ENCODE measurements at places on chromosomes 7 and 10.
A peak's percentile ranks its signal among the peaks of the same experiment; 100 is the strongest.

DNA sequence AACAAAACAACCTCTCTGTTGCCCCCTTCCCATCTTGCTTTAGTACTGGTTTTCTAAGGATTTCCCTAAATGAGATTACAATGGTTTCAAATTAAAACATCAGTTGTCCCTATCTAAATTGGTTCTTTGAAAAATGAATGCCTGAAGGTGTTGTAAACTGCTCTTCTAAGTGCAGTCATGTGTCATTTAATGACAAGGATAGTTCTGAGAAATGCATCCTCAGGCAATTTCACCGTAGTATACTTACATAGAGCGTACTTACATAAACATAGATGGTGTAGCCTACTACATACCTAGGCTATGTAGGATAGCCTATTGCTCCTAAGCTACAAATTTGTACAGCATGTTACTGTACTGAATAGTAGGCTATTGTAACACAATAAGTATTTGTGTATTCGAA lies 278.1 kb downstream of the MAGI2 start:
- H3K4me3 ChIP-seq, result no peak overlapping the region
- H3K36me3 ChIP-seq, result no peaks in the 10 kb centered on the region
- no peak for DNase-seq
- no peaks in the 10 kb centered on the region for H3K27me3 ChIP-seq

DNA sequence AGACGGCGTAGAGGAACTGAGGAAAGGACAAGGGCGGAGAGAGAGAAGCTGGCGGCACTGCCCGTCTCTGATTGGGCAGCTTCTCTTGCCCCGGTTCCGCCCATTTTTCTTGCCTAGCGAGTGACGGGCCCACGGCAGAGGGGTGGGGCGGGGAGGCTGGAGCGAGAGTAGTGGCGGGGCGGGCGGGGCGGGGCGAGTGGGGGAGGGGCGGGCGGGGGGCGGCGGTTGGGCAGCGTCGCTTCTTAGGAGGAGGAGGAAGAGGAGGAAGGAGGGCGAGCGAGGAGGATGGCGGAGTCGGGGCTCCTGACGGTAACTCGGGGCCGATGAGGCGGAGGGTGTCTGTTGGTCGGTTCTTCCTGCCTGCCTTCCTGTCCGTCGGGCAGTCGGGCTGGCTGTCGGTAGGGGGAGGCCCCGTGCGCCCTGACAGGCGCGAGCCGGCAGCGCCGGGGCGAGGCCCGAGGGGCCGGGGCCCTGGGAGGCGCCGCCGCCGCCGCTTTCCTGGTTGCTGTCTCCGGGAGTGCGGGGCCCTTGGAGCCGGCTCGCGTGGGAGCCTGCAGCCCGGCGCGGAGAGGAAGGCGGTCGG lies at the start of gene SHOC2:
TSS of gene SHOC2 (plus strand) at position 256 of the 583 bp plus-strand sequence. CDS start 44,755 bp downstream, outside the sequence.
- H3K4me3 ChIP-seq, result peak within 1 kb of the TSS; percentile 92
- peaks cover 24% of the 10 kb centered on the region for H3K4me1 ChIP-seq
- peak; percentile 95 for DNase-seq

- no peaks in the 10 kb centered on the region for H3K27me3 ChIP-seq
- no peak overlapping the region for H3K4me3 ChIP-seq
- peaks cover 77% of the 10 kb centered on the region for H3K4me1 ChIP-seq
These were observed 21.5 kb upstream of the AKR1C1 start for GRCh38 chr10:4941540-4942330.

DNA sequence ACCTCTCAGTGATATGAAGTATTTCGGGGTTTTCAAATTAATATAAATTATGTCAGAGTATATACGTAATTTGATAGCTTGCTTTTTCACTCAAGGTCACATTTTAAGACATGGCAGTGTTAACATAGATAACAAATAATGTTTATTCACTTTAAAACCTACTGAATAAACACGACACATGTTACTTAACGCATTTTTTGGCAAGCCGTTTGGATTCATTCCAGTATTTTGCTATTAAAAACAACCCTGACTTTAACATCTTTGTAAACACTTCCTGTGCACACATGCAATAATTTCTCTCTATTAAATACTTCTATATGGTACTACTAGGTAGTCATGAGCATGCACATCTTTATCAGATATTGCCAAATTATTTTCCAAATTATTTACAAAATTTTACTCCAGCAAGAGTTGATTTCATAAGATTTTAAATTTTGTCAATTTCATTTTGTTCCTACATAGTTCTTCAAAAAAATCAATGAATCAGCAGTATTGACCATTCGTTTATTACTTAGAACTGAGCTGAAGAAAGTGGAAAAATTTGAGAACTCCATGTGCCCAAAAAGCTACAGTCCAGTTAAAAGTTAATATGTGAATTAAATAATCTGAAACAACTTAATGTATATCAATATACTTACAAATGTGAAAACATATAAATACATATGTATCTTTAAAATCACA lies 26.8 kb upstream of the THSD7A start:
- no peak for DNase-seq
- no peaks in the 10 kb centered on the region for H3K27me3 ChIP-seq
- H3K36me3 ChIP-seq, result no peaks in the 10 kb centered on the region
- no peaks in the 10 kb centered on the region for H3K4me1 ChIP-seq
- no peak overlapping the region for H3K27ac ChIP-seq

DNA sequence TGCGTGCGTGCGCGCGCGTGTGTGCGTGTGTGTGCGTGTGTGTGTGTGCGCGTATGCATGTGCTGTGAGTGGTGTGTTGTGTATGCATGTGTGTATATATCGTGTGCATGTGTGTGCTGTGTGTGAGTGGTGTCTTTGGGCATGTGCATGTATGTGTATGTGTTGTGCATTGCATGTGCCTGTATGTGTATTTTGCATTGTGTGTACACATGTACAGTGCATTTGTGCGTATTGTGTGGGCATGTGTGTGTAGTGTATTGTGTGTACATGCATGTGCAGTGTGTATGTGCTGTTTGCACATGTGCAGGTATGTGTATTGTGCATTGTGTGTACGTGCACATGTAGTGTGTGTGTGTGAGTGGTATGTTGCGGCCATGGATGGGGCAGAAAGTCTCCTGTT lies 6.0 kb upstream of the DPYSL4 start:
- no peak for DNase-seq
- no peak overlapping the region for H3K4me3 ChIP-seq
- no peaks in the 10 kb centered on the region for H3K4me1 ChIP-seq
- no peak overlapping the region for H3K27ac ChIP-seq

DNA sequence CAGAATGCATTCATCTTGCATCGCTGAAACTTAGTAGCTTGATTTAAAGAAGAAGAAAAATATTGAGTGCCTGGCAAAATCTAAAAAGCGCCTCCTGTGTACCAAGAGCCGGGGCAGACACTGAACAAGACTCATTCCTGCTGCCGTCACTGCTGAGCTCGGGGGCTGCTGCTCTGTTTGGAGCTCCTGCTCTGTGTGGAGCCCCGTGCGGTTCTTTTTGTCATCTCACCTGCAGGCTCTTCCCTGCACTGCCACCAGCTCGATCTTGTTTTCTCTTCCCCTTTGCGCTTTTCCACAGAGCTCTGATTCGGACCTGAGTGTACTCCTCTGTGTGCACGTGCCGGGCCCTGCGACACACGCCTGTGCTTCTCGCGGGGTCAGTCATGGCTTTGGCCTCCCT lies 462.1 kb upstream of the DPP6 start:
- H3K4me1 ChIP-seq, result no peaks in the 10 kb centered on the region
- no peak overlapping the region for H3K27ac ChIP-seq
- no peak for DNase-seq
- H3K4me3 ChIP-seq, result no peak overlapping the region
- no peaks in the 10 kb centered on the region for H3K36me3 ChIP-seq

DNA sequence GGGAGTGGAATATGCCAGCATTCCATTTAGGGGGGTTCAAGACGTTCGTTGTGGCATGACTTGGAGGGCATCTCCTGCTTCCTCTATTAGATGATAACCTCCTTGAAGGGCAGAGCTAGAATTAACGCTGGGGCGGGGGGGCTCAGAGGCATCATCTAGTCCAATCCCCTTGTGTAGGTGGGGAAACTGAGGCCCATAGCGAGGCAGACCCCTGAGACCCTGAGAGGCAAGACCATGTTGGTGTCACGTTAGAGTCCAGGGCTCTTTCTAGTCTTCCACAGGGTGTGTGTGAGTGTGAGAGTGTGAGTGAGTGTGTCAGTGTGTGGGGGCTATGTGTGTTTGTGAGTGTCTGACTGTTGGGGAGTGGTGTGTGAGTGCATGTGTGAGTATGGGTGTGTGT lies 29.3 kb upstream of the NUB1 start:
- H3K27ac ChIP-seq, result no peak overlapping the region
- no peaks in the 10 kb centered on the region for H3K36me3 ChIP-seq
- H3K27me3 ChIP-seq, result peaks cover 21% of the 10 kb centered on the region
- H3K4me1 ChIP-seq, result no peaks in the 10 kb centered on the region

- H3K27ac ChIP-seq, result no peak overlapping the region
- peaks cover 6% of the 10 kb centered on the region for H3K27me3 ChIP-seq
- H3K4me3 ChIP-seq, result no peak overlapping the region
- DNase-seq, result no peak
These were observed 37.1 kb downstream of the MAT1A start for GRCh38 chr10:80252296-80252887.

Data from PC-9 (cell line).